Epithelial cell of alveolus of lung (primary cell): ENCODE measurements at places on chromosomes 12 and 14. TPM values are rescaled to one million over a fixed set of nuclear protein-coding genes. Genes with fewer than 3 reads are reported as not detected.

The VPS33A gene
- 11.8 and 17.6 TPM in 2 replicates for total RNA-seq

The CCDC177 gene
- total RNA-seq: under 0.01 and 0.16 TPM in 2 replicates

The LBHD2 gene
- not detected in 2 replicates for total RNA-seq

The LRTM2 gene
- not detected in 2 replicates for total RNA-seq

The TAS2R42 gene
- not detected in 2 replicates for total RNA-seq

The PLEKHG7 gene
- total RNA-seq: 0.13 TPM in 1 of 2 replicates, not detected in the other
